ENCODE measurements at places on chromosomes 12 and 14.

DNA sequence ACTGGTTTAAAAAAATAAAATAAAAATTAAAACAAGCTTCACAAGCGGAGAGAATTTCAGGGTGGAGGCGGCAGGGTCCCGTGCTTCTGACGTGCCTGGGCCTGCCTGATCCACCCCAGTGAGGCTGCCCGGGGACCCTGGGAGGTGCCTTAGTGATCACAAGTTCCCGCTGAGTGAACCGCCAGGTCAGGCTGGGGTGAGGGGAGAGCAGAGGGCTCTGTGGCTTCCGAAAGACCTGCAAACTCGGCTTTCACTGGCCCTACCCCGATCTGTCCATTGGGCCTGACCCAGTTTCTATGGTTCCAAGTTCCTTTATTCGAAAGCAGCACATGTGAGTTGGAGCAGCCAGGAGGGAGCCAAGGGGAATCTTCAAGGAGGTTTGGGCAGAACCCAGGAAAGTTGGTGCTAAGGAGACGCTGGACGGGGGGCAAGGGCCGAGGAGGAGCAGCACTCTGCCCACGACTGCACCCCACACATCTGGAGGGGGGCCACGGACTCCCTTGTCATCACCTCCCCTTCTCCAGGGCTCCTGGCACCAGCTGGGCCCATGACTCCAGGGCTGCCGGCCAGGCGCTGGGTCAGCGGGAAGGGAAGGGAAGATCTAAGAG is 12.9 kb downstream of the MMP14 start:
- no peak for DNase-seq

DNA sequence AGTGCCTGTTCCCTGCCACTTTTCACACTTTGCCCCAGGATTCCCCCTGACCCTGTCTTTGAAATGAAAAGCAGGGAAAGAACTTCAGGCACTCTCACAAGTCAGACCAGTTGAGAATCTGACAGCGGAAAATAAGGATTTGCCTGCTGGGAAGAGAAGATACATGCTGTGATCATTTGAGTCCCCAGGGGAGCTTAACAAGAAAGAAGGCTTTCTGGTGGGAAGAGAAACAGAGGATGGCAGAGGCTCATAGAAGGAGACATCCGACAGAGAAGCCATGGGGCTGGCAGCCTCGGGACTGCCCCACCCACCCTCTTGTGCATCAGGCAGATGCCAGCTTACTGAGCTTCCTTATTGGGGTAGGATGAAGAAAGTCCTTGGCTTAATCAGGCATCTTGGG is 11.9 kb downstream of the TTC9 start:
- DNase-seq = no peak

DNA sequence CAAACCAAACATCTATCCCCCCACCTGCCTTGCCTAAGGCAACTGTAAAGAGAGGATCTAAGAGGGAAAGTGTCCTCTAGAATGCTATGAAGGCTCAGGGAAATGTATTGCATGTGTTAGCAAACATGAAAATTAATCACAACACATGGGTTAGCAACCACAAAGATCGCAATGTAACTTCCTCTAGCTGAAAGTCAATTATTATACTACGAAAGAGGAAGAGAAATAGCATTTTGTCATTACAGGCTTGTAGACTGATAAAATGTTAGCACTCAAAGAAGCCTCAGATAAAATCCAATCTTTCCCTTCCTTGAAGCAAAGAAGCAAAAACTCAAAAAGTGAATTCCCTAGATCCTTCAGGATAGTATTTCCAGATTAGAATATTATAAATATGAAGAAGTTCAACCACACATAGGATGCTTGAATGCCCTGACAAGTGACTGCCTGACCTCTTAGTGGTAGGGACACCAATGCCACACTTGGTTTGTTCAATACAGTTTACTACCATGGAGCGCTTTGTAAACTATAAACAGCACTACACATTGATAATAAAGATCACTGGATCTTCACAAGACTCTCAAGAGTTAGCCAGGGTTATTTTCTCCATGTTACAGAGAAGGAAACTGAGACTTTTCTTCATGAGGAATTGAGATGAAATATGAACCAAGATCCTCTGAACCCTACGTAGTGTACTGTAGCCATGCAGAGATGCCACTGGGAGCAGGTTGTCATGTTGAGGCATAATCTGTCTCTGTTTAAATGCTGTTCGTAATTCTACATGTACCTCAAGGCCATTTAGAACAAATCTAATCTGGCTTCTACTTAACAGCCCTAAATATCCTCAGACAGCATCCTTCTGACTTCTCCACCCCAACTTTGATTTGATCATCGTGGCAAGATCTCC is 100.7 kb downstream of the ITPR2 start:
- no peak for DNase-seq

- no peak for DNase-seq
Observed at GRCh38 chr12:102347811-102348210, 132.6 kb downstream of the IGF1 start.

DNA sequence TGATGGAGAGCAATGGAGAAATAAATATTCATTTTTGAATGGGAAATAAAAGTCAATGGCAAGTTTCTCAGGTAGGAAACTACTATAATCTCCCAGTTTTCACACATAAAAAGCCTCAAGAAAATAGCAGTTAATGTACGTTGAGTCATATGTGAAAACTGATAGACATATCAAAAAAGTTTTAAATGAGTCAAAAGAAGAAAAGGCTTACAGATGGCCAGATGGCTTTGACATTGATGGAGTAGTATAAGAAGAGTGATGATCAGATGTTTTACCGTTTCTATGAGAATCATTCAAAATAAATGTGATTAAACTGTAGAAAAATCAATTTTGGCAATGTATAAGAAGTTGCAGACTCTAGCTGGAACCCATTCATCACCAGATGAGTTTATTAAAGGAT is 97.8 kb downstream of the LLPH start:
- no peak for DNase-seq

GRCh38 chr14:20667957-20668356 is 16.4 kb upstream of the RNASE4 start:
- no peak for DNase-seq

GRCh38 chr12:97148941-97149559 is 242.0 kb downstream of the NEDD1 start:
- DNase-seq = no peak

DNA sequence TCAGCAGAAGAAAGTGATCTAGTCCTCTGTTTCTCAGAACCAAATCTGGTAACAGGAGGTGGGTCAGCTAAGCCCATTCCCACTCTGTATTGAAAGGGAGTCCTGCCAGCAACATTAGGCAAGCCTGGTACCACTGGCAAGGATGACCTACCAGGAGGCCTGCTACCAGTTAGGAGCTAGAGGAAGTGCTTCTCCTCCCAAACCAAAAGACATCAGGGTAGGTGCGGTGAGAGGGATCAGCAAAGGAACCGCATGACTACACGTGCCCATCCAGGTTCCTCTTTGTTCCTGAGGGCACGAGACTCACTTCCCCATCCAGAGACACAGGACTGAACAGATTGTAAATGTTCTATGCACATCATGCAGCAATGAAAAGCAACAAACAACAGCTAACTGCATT is 2.8 kb downstream of the KLRC4 start:
- no peak for DNase-seq

DNA sequence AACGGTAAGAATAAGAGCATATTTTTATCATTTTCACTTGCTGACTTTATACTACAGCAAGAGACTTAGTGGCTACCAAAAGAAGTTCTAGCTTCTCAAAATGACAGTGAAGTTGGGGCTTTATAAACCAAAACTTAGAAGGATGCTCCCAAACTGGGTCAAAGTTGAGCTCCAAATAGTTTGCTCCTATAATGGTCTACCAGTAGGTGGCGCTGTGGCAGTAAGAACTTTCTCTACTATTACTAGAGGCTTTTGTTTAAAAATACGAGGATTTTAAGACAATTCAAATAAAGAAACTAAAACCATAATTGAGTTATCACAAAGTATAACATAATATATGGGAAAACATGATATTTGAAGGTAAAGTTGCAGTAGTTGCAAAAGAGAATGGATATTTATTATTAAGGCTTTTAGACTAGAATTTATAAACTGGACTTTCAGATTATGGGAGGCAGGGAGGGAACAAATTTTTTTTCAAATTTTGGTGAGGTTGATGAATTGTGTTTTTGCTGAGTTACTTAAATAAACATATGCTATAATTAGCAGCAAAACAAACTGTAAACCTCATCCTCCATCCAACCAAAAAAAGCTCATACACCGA is 75.0 kb downstream of the TGFB3 start:
- peak; percentile 75 for DNase-seq

- DNase-seq = no peak
Observed at GRCh38 chr12:10031771-10032175, 1.3 kb downstream of the CLEC9A start.

GRCh38 chr14:53473480-53473879 is 320.4 kb upstream of the DDHD1 start:
- no peak for DNase-seq

- peak; percentile 96 for DNase-seq
Observed at GRCh38 chr12:25195056-25195971, at the start of the genes DNAI7 and ETFRF1. TSS of gene DNAI7 (minus strand) at chr12:25195160. CDS start at chr12:25195078, 82 bp downstream. TSS of gene ETFRF1 (plus strand) at chr12:25195237. CDS start at chr12:25203957, 8,720 bp downstream.

Data from activated gamma-delta T cell treated with Interleukin-2 at 50 U/mL for 16 hours (primary cell).